ENCODE measurements at places on chromosomes 5 and 9.

DNA sequence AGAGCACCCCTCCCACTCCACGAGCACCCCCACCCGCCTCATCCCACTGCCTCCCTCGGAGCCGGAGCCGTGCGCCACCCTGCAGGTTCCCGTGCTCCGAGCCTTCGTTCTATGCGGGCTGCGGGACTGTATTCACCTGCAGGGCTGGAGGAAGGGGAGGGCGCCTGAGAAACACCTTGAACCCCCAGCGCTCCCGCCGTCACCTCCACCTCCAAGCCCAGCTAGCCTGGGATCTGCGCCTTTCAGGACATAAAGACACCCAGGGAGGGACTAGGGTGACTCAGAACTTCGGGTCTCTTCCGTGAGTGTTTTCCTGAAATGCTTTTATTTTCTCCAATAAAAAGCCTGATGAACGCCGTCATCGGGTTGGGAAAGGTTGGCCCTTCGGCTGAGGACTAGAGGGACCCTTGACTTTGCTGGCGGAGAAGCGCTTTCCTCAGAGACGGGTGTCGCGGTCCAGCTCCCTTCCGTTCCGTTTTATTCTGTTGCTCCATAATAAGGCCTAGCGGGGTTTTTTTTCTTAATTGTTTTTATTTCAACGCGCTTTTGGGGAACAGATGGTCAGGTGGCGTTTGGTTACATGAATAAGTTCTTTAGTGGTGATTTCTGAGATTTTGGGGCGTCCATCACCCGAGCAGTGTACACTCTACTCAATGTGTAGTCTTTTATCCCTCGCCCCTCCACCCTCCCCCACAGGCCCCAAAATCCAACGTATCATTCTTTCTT, 4.6 kb downstream of the TLX3 start:
- no peak for DNase-seq

- DNase-seq = no peak
These were observed 565.3 kb upstream of the BRINP1 start for GRCh38 chr9:119934497-119934896.

- DNase-seq = peak; percentile 49
These were observed 13.8 kb upstream of the PLEKHG4B start for GRCh38 chr5:77957-78804.

GRCh38 chr5:1882337-1883119, at the start of gene IRX4:
IRX4 (minus strand) TSS chr5:1882925; CDS start chr5:1882647, 278 bp downstream.
- DNase-seq = peak; percentile 23

DNA sequence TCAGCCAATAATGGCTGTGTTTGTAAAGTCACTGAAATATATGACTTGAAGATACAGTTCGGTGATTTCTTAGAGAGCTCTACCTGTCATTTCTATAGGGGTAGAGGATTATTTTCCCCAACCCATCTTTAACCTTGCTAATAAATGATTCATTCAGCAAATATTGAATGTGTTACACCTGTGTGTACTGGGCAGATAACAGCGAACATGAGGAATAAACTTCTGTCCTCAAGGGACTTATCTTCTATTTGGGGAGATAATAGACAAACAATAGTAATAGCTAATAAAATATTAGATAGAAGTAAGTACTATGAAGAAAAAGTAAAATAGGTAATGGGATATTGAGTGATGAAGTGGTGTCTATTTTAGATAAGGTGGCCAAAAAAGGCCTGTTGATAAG, 9.3 kb downstream of the TTC23L start:
- DNase-seq = no peak

- peak; percentile 27 for DNase-seq
These were observed 460 bp upstream of the ACO1 start for GRCh38 chr9:32384002-32384363.

- DNase-seq = no peak
These were observed 37.5 kb upstream of the DMRT1 start for GRCh38 chr9:804026-804425.

GRCh38 chr5:448061-448765, 5.2 kb downstream of the EXOC3 start:
- peak; percentile 23 for DNase-seq

DNA sequence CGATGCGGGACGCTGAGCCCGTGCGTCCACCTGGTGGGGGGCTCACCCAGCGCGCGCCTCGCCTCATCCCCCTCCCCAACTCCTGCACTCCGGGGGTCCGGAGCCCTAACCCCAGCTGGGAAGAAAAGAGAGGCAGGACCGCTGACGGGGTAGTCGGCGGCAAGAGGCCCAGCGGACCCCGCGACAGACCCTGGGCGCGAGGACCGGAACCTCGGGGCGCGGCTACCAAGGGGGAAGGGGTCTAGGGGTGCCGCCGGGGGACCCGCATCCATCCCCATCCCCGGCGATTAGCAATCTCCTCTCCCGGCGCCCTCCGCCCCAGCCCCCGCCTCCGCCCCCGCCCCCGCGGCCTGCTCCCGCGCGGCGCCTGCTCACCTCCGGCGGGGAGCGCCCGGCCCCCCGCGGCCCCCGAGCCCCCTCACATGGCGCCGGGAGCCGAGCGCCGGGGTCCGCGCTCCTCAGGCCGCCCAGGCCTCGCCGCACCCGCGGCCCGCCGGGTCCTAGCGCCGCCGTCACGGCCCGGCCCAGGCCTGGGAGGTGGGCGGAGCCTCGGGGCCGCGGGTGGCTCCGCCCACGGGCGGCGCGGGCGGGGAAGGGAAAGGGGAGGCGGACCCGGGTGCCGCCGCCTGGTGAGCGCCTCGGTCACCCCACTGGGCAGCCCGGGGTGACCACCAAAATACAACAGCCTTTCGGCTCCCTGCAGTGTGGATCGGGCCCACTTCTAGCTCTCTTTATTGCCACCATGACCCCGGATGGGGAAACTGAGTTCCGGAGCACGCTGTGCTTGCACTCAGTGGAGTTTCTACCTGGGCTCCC, at the start of gene ST6GALNAC6:
Gene ST6GALNAC6, minus strand, starts transcription at position 476 of the 816 bp plus-strand sequence. CDS start 1,622 bp downstream, outside the sequence.
- DNase-seq = peak; percentile 71

DNA sequence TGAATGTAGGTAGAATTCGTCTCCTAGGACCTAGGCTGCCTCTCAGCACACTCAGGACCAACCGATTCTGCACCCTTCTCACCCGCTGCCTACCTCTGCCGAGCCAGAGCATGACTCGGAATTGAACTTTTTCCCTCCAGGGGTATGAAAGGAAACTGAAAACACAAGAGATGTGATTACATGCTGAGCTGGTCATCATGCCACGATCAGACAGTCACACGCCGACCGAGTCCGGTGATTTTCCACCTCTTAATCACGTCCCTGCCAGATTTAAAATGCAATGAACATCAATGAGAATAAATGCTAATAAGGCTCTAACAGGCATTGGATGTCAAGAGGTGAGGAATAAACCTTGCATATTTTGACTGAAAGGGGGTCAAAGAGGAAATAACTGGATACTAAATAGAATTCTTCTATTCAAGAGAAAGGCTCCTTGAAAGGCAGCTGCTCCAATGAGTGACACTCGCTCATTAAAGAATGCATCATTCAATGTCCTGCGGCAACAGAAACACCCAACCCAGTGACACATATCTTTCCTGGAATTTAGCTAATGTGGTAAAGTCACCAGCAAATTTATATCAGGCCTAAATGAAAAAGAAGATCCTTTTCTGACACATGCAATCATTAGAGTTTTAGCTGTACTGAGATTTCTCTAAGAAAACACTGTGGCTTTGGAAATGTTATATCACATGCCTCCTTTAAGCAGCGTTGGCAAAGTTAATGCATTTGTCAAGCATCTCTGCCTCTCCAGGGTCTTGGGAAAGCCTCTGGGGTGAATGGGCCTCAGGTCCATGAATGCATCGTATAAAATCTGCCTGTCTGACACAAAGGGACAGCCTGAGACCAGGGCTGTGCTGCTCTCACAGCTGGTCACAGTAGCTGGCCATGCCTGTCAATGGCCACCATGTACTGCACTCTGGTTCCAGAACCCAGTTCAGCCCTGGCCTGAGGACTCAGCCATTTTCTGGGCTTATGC, 128.7 kb downstream of the SPOCK1 start:
- DNase-seq = no peak

- no peak for DNase-seq
These were observed 105.1 kb downstream of the MED10 start for GRCh38 chr5:6273090-6273735.

DNA sequence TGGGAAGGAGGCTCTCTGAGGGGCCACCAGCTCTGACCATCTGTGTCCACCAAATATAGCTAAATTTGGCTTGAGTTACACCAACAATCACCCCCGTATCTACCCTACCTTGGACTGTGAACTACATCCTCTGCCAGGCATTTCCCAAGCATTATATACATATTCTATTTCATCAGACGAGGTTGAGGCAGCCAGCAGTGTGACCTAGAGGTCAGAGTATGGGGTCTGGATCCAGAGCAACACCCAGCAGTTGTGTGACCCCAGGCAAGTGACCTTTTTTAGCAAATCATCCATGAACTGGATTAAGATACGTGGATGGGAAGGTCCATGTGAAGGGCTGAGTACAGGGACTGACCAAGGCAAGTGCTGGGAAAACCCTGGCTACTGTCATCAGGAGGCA, 180.6 kb downstream of the HSPA4 start:
- DNase-seq = no peak

- DNase-seq = no peak
These were observed 102.0 kb downstream of the ZNF462 start for GRCh38 chr9:106964822-106965525.

- DNase-seq = peak; percentile 42
These were observed 16.6 kb downstream of the ZNF608 start for GRCh38 chr5:124729720-124730359.

DNA sequence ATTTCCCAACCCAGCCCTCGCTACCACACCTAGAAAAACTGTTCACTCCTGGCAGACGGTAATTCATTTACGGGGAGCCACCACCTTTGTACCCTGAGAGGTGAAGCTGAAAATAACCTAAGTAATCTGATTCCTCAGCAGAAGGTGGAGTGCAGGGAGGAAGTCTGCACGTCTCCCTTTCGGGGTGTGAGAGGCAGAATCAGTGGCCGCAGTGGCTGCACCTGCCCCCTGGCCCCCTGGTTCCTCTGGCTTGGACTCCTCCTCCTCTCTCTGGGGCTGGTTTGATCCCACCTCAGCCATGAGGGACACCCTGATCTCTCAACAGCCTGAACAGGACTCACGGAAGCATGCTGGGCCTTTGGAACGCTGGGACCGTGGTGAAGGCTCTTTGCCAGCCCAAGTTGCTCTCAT, 10.5 kb downstream of the TMEM174 start:
- DNase-seq = no peak

- DNase-seq = no peak
These were observed 62.1 kb upstream of the TRPC7 start for GRCh38 chr5:136427426-136427825.

DNA sequence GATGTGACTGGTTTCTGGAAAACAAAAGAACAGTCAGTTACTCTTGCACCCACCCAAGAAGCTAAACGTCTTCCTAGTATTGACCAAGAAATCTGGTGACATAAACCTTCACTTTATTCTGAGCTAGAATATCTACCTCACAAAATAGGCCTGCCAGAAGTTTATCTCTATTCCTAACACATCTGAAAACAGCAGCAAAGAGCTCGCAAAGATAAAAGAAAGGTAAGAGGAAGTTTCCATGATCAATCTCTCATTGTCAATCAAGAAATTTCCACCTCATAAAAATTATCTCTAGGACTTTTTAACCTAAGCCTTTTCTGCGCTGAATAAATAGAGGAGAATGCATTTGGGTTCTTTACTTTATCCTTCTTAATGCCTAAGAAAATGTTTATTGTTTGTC, 17.3 kb upstream of the ZNF474 start:
- no peak for DNase-seq

- no peak for DNase-seq
These were observed 460.8 kb downstream of the DMAC1 start for GRCh38 chr9:7338586-7339281.

- DNase-seq = no peak
These were observed 227.1 kb upstream of the DMRT1 start for GRCh38 chr9:614431-614830.

DNA sequence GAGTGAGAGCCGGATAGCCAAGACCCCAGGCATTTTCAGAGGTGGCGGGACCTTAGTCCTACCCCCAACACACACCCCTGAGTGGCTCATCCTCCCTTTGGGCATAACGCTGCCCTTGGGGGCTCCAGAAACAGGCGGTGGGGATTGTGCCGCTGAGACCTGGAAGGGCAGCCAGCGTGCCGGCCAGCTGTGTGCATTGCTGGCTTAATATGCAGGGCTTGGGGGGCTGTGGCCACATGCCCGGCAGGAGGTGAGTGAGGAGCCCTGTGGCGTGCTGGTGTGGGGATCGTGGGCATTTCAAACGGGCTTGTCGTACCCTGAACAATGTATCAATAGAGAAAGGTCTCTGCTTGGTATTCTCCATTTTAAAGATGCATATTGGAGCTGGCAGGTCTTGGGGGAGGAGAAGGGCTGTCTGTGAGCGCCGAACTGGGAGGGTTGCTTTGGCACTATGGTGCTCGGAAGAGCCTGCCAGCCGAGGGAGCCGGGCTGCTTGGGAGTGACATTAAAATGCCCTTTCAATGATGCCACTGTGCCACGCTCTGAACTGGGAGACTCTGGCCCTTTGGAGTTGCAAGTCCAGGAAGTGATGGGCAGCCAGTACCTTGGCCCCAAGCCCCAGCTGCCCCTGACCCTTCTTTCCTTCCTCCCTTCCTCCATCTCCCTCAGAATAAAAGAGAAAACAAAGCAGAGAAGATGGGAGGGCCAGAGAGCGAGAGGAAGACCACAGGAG, 11.2 kb upstream of the OLFM1 start:
- DNase-seq = no peak

DNA sequence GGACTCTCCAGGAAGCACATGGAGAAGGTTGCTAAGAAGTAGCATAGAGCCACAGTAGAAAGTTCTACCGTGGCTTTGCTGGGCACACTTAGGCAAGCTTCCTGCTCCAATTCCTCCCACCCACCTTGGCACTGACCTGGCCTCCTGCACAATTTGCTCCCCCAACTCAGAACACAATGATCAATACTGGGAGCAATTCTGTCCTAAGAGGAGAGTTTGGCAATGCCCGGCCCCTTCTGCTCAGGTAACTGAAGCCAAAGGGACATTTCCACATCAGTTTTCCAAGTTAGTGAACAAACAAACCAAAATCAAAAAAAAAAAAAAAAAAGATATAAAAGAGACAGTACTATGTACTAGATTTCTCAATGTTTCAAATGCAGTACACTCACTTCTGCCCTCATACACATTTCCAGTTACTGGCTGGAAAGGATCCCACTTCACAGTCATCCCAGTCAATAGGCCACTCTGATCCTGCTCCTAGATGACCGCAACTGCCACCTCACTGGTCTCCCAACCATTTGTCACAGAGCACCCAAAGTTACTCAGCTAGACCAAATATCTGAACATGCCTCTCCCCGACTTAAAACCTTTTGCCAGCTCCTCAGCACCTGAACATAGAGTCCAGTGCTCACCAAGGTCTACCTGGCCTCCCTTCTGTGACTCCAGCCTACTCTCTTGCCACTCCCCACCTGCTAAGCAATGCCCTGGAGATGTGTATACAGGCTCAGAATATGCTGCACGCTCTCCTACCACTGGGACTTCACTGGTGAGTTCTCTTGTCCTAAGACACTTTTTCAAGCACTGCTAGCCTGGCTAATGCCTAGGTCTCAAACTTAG, 21.3 kb downstream of the ABCA1 start:
- DNase-seq = no peak

- no peak for DNase-seq
These were observed 89.9 kb downstream of the SIL1 start for GRCh38 chr5:139108063-139108824.
